ENCODE measurements at places on chromosomes 1 and 21.
A peak's percentile ranks its signal among the peaks of the same experiment; 100 is the strongest.

GRCh38 chr1:26827663-26828062, 1.2 kb downstream of the ZDHHC18 start:
- H3K4me1 ChIP-seq, result peaks cover 70% of the 10 kb centered on the region
- no peak for DNase-seq
- H3K4me3 ChIP-seq, result peak overlapping the region; percentile 97
- peaks cover 59% of the 10 kb centered on the region for H3K36me3 ChIP-seq
- no peaks in the 10 kb centered on the region for H3K27me3 ChIP-seq
- H3K27ac ChIP-seq, result peak overlapping the region; percentile 98

GRCh38 chr1:118951270-118951936, 36.7 kb downstream of the TBX15 start:
- no peak overlapping the region for H3K27ac ChIP-seq
- H3K36me3 ChIP-seq, result no peaks in the 10 kb centered on the region
- no peaks in the 10 kb centered on the region for H3K4me1 ChIP-seq

- no peak overlapping the region for H3K4me3 ChIP-seq
- H3K36me3 ChIP-seq, result no peaks in the 10 kb centered on the region
- peaks cover 12% of the 10 kb centered on the region for H3K27me3 ChIP-seq
- DNase-seq, result no peak
- peaks cover 8% of the 10 kb centered on the region for H3K4me1 ChIP-seq
These were observed 26.3 kb upstream of the DISP1 start for GRCh38 chr1:222788402-222789156.

- no peak overlapping the region for H3K27ac ChIP-seq
- H3K27me3 ChIP-seq, result no peaks in the 10 kb centered on the region
- peaks cover 37% of the 10 kb centered on the region for H3K4me1 ChIP-seq
- H3K4me3 ChIP-seq, result no peak overlapping the region
- no peak for DNase-seq
- peaks cover 41% of the 10 kb centered on the region for H3K36me3 ChIP-seq
These were observed 14.7 kb downstream of the S100A10 start for GRCh38 chr1:151978922-151979321.

GRCh38 chr1:199913318-199913717, 114.2 kb upstream of the NR5A2 start:
- H3K27me3 ChIP-seq, result peaks cover 21% of the 10 kb centered on the region
- no peak overlapping the region for H3K4me3 ChIP-seq
- no peak for DNase-seq
- no peaks in the 10 kb centered on the region for H3K4me1 ChIP-seq
- no peaks in the 10 kb centered on the region for H3K36me3 ChIP-seq
